ENCODE measurements at places on chromosomes 2 and 18.
A peak's percentile ranks its signal among the peaks of the same experiment; 100 is the strongest.

GRCh38 chr2:109478906-109479493 is 134.8 kb downstream of the SEPTIN10 start:
- no peak for DNase-seq

DNA sequence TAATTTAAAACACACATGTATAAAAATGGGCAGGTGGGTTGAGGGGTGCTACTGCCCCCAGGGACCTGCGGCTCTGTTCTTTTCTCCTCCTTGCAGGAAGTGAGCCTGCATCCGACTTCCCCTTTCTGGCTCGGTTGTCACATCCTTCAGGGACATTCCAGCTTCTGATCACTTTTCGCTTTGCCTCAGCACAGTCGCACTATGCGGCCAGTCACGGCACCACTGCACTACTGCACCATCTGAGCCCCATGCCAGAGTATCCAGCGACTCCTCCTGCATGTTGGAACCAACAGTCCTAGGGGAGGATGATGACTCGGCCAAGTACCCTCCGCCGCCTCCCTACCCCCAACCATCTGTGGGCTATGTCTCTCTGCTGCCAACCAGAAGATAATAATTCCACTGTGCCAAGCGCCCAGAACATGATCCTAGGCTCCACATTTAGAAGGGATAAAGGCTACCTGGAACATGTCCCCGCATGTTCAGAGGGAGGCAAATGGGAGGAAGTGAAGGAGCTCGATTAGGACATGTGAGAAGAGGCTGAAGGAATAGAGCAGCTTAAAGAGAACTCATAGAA is 17.6 kb downstream of the CDC42EP3 start:
- peak; percentile 94 for DNase-seq

DNA sequence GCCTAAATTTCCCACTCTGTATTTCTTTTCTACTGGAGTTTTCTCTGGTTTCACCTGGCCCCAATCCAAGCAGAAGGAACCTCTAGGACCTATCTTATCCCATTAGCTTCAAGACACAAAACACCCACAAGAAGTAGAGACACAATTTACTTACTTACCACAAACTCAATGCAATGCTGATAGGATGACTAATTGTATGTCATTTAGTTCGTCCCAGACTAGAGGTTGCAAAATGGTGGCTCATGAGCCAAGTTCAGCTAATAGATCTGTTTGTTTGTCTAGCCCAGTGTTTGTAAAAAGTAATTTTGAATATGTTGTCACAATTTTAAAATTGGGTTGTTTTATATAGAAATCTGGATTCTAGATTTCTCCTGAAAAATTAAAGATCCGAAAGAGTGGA is 34.7 kb upstream of the ZSWIM2 start:
- DNase-seq = no peak

- no peak for DNase-seq
Observed at GRCh38 chr2:10059016-10059351, 15.6 kb downstream of the KLF11 start.

DNA sequence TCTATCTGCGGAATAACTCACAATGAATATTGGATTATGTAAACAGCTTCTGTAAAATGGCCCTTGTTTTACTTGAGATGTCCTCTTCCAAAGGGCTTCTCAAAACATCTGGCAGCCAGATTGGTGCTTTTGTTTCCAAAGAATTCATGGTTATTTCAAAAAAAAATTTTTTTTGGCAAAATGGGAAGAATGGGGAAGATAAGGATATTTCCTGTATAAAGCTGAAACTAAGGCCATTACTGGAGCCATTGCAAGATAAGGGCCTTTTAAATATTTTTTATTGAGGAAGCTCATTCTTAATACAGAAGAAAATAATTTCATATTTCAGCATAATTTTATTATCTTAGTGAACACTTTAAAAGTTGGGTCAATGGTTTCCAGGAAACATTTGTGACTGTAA is 259.1 kb downstream of the GALNT13 start:
- DNase-seq = no peak

- DNase-seq = no peak
Observed at GRCh38 chr18:3085612-3086011, 72.7 kb upstream of the LPIN2 start.

DNA sequence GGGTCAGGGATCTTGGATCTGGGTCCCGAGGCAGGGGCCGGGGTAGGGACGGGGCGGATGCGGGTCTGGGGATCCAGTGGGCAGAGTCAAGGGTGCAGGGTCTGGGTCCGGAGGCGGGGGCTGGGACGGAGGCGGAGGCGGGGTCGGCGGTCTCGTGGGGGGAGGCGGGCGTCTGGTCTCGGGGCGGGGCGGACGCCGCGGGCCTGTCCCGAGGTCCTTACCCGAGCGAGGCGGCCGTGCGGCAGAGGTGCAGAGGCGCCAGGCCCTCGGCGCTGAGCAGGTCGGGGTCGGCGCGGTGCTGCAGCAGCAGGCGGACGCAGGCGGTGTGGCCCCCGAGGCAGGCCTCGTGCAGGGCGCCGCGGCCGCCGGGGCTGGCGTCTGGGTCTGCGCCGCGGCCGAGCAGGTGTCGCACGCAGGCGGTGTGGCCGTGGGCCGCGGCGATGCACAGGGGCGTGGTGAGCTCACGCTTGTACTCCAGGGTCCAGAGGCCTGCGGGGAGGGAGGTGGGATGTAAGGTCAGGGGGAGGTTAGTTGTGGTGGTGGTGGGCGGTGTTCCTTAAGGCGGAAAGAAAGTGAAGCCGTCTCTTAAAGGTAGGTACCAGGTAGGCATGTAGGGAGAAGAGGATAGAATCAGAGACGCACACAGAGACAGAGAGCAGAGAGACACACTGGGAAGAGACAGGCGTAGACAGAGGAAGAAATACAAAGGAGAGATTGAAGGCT is 26.6 kb downstream of the ASB18 start:
- DNase-seq = no peak

DNA sequence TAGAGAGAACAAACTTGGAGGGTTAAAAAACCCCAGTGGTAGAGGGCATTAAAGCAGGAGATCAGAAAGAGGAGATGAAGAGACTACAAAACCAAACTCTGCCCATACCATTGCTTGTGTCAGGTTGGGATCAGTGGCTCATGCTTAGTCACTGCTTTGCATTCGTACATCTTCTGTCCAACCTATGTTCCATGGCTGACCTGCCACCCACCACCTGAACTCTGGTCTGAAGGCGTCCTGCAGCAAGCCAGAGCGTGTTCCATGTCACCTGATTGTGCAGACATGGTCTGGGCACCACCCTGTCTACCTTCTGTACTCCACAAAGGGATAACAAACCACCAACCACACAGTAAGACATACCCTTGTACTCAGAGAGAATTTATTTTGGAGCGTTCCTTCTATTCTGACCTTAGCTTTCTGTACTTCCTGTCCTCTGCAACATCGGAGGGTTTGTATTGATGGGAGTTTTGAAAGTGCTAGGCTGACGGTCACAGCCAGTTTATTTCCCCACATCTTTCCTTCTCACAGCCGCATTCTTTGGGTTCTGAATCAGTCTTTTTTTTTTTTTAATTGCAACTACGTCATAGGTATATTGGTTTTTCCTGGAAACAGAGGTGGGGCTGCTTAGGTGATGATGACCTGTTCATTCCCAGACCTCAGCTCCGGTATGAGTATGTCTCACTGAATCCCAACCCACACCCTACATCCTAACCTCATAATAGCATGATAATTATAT is 88.3 kb downstream of the SOWAHC start:
- no peak for DNase-seq

DNA sequence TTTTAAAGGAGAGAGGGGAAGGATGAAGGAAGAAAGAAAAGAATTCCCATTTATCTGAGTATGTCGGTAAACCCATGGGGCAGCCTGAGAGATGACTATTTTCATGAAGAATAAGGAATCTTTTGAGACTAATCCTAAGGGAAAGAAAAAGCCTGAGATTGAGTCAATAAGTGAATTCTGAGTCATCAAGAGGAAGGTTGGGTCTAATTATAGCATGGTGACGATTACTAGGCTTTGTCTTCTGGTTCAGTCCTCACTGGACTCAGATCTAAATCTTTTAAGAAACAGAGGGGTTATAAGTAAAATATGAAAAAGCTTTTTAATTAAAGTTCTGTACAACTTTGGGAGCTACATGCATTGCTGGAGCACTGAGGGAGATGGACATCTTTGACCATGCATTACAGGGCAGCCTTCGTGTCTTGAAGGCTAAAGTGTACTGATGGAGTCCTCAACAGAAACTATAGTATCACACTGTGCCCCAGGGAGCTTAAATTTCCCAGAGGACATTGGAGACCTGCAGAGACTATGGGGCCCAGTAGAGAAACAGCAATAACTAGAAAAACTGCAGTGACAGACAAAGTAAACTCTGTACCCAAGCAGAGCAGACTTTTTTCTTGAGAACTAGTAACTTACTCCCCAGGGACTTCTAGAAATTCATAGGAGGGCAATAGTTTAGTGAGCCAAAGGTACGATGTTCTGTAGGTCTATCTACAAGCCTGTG is 260.9 kb downstream of the RAD51AP2 start:
- DNase-seq = no peak

DNA sequence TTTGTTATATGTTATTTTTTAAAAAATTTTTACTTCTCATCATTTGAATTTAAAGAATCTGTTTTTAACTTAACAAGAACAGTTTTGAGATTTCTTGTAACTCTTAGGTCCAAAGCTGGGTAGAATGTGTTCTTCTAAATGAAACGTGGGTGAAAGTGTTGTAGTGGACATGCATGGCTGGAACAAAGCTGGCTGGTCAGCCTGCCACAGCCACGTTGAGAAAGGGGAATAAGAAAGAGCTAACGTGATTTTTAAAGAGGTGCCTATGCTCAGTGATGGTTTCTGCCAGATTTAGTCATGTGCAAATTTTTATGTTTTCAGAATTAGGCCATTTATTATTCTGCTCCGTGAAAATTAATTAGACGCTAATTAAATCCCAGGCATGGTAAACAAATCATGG is 203.9 kb upstream of the COL3A1 start:
- no peak for DNase-seq

DNA sequence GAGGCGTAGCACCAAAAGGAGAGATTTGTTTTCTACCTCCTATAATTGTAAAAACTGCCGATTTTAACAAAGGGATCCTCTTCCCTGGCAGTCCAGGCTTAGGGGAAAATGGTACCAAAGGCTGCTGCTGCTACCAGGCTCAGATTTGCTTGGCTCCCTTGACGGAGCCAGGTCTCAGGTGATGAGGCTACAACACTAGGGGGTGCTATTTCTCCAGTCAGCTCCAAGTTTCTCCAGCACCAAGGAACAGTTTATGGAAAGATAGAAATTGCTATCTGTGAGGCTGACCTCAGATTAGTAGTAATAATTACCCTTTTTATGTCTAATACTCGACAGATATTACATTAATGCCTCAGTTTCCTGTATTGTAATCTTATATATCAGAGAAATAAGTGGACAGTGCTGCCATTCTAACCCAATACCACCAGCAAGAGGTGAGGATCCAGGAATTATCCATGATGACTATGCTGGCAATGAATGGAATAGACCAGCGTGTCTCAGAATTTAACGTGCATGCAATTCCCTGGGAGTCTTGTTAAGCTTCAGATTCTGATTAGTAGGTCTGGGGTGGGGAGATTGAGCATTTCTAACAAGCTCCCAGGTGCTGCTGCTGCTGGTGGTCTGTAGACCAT is 111.3 kb downstream of the ESCO1 start:
- DNase-seq = peak; percentile 27

DNA sequence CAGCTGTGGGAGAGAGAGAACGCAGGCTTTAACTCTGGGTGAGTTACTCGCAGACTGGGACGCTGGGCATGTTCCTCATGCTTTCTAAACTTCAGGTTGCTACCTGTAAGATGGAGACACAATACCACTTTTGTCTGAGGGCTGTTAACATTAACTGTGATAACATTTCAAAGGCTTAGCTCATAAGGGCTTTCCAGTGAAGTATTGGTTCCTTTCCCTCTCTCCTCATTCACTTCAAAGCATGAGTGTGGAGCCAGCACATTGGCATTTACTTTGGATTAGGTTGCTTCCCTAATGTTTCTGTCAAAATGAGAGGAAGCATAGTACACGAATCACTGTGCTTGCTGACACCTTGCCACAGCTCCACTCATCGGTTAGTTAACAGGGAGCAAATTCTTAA is 30.2 kb downstream of the INSIG2 start:
- no peak for DNase-seq

GRCh38 chr2:170141865-170142264 is 36.1 kb upstream of the MYO3B start:
- no peak for DNase-seq

GRCh38 chr2:99602476-99602875 is 112.7 kb upstream of the REV1 start:
- no peak for DNase-seq

- DNase-seq = no peak
Observed at GRCh38 chr2:20744366-20745335, 77.7 kb downstream of the GDF7 start.

DNA sequence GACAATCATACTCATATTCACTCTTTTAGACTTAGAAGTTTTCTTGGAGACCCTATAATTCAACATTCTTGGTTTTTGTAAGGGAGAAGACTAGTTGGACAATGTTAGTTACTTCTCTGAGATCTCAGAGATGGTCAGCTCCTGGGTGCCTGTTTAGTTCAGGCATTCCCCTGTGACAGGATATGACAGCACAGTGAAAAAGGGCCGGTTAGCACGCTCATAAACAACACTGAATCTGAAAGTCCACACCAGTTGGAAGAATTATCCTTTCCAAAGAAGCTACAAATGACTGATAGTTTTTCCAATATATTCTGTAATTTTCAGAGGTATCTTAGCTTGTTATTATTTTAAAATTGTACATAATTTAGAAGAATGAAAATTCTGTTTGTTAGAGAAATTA is 75.7 kb downstream of the ADAM23 start:
- no peak for DNase-seq

DNA sequence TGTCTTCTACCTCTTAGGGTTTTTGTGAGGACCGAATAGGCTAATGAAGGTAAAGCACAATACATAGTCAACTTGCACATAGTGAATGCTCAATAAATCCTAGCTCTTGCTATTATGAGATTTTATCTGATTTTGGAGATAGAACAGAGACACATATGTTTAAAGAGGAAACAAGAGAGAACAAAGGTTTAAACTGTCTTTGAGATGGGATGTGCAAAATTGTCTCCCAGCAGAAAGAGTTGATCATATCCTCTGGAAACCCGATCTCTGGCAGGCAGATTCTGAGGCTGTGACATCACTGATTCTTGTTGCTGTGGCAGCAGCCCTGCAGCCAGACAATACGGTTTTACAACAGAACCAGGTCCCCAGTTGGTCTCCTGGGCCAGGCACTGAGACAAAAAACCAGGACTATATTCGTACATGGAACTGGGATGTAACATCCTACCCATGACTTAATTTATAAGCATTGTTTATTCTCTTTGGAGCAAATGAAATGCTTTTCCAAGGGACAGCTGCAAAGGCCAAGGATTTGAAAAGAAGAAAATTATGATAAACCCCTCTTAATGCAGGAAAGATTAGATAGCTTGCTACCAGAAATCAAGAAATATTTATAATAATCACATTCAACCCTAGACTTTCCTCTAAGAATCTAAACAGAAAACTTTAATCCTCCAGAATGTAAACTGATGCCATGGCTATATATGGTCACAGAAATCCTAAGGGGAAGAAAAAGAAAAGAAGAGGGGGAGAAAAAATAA is 80.2 kb downstream of the SLC8A1 start:
- no peak for DNase-seq

DNA sequence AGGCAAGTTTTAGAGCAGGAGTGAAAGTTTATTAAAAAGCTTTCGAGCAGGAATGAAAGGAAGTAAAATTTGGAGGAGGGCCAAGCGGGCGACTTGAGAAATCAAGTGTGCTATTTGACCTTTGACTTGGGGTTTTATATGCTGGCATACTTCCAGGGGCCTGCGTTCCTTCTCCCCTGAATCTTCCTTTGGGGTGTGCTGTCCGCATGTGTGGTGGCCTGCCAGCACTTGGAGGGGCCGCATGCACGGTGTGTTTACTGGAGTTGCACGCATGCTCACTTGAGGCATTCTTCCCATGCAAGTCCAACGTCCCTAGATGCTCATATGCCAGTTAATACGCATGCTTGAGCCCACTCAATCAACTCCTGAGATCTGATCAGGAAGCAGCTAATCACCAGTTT is 78.3 kb upstream of the MAP4K4 start:
- no peak for DNase-seq
